ENCODE measurements at places on chromosomes 5 and 9.
A peak's percentile ranks its signal among the peaks of the same experiment; 100 is the strongest.

GRCh38 chr5:179376701-179377420 lies 31.6 kb upstream of the ADAMTS2 start:
- DNase-seq = no peak

DNA sequence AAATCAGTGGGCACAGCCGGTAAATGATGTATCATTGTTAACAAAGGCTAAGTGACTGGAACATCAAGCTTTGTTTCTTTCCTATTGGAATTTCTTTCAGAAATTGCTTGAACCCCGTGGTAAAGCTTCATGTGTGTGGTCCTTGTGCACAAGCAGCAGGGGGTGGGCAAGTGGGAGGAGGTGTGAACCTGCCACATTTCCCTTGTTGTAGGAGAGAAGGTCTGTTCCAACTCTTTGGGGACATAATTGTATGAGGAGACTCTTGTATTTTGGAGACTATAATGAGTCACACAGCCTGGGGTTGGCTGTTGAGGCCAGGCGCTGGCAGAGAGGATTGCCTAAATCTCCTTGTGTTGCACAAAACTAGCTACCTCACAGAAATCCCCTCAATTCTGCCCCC lies 620.5 kb downstream of the IRX1 start:
- DNase-seq = no peak

GRCh38 chr5:135847976-135848375 lies 13.5 kb downstream of the SLC25A48 start:
- no peak for DNase-seq

DNA sequence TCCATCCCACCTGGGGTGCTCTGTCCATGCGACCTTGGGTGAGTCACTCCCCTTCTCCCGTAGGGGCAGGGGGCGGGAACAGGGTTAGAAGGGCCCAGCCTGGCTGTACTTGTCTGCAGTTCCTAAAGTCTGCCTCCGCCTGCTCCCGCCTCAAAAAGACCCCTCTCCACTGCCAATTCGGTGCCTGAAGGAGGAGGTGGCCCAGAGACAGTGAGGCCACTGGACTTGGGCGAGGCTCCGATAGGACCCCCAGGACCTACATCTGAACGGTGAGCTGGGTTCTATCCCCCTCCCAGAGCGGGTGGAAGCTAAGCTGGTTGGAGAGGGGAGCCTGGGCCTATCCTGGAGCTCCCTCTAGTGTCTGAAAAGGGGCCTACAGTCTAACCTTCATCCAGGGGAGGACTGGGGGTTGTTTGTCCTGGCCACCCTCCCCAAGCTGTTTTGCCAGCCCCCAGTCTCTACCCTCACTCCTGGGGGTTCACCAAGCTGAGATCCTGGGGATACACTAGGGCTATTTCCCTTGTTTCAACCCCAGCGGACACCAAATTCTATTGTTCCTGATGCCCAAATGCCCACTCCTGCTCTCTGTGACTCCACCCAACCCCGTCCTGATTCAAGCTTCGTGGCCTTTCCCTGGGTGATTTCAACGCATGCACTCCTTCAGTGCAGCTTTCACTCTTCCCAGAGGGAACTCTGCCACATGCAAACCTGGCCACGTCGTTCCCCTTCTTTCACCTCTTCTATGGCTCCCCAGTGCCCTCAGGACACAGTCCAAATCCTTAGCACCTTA lies 6.1 kb upstream of the CRB2 start:
- peak; percentile 47 for DNase-seq

GRCh38 chr9:113462781-113463286 lies 693 bp upstream of the RGS3 start:
- DNase-seq = no peak

- no peak for DNase-seq
Measured at GRCh38 chr5:173626505-173626820, 10.0 kb upstream of the BOD1 start.

DNA sequence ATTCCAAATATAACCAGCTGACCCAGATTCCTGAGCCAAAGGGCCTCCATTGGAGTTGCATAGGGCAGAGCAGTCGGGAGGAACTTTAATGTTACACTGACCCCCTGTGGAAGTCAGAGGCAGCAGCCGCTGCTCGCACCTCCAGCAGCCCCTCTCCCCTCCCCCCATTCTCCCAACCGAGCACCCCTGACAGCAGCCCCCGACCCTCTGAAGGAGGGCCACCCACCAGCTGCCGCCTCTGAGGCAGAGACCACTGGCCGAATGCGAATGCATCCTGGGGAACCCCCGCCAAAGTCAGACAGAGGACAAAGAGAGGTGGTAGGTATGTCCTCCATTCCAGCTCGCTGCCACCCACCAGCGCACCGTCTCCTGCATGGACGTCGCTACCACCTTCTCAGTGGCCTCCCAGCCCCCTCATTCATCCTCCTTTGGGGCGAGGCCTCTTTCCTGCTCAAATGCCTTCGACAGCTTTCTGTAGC lies 231.0 kb downstream of the CDK5RAP2 start:
- no peak for DNase-seq

- no peak for DNase-seq
Measured at GRCh38 chr5:109186759-109187158, 223.0 kb downstream of the PJA2 start.

DNA sequence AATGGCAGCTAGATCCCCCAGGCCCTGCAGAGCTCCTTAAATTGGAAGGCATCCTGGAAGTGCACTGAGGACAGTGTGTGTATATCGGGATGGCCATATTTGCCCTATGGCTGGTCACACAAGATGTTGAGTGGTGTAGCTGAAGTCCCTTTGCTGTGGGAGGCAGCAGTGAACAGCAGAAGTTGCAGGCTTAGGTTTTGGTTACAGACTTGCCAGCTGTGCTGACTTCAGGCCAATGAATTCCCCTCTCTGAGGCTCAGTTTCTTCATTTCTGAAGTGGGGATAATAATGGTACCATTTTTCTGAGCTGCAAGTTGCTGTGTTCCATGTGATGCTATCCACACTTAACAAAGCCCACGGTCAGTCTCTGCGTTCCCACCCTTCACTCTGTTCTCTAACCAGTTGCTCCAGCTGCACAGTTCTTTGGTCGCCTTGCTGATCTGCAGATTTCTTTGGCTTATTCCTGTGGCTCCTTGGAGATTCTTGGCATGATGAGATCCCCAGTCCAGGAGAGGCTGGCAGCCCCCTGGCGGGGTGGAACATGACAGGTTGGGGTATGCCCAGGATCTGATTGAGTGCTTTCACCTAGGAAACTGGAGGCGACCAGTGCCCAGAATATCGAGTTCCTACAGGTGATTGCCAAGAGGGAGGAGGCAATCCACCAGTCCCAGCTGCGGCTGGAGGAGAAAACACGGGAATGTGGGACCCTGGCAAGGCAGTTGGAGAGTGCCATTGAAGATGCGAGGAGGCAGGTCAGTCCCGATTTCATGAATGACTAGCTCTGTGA lies 6.5 kb upstream of the GLE1 start:
- no peak for DNase-seq

GRCh38 chr5:154729613-154730012 lies 25.6 kb upstream of the LARP1 start:
- DNase-seq = no peak

- no peak for DNase-seq
Measured at GRCh38 chr5:181224390-181225229, 1.5 kb downstream of the TRIM41 start.

- no peak for DNase-seq
Measured at GRCh38 chr9:86246752-86247161, 12.7 kb downstream of the C9orf153 start.

GRCh38 chr5:17426104-17426749 lies 71.8 kb upstream of the TAF11L2 start:
- DNase-seq = no peak

DNA sequence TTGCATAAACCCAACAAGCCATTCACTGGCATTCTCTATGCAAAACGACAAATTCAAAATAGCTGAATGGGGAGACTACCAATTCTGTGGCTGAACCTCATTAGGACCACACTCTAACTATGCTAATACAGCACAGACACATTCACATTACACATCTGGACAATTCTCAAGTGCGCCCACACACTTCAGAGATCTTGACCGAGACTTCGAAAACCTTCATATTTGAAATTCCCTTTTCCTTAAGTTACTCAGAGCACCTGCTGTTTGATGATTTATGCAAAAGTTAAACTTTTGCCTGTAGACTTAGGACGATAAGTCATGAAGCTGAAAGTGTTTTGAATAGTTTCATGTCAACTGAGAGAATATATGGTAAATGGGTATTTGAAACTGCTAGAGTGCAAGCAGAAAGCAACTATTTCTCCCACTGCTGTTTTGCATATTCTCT lies 111.9 kb downstream of the FBN2 start:
- no peak for DNase-seq
